ENCODE measurements at places on chromosomes 4 and X.

DNA sequence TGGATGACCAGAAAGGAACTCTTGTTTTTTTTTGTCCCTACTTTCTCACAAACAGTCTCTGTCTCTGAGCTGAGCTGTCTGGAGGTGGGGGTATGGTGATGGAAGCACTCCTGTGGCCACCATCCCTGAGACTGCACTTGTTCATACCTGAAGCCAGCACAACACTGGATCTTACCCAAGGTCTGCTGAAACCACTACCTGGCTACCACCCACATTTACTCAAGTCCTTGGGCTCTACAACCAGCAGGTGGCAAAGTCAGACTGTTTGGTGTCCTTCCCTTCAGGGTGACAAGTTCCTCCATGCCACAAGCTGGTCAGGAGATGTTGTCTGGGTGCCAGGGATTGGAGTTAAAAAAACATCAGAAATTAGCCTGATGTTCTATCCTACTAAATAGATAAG, 89.7 kb downstream of the NEXMIF start:
- no peak for DNase-seq

GRCh38 chr4:41146716-41147506, 67.4 kb downstream of the APBB2 start:
- no peak for DNase-seq

DNA sequence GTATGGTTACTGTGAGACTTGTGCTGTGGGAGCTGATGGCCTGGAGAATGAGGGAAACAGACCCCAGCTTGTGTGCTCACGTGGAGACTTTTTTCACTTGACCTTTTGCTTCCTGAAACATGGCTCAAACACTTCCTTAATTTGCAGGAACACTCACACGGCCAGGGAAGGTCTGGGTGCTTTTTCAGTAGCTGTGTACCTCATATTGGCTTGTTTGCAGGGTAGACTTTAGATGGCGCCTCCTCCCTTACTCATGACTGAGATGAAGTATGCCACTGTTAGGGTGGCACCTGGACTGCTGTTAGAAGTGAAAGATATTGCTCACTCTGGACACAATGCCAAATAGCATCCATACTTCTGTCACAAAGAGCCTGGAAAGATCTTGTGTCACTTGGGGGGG, 75.7 kb upstream of the WDR1 start:
- no peak for DNase-seq

DNA sequence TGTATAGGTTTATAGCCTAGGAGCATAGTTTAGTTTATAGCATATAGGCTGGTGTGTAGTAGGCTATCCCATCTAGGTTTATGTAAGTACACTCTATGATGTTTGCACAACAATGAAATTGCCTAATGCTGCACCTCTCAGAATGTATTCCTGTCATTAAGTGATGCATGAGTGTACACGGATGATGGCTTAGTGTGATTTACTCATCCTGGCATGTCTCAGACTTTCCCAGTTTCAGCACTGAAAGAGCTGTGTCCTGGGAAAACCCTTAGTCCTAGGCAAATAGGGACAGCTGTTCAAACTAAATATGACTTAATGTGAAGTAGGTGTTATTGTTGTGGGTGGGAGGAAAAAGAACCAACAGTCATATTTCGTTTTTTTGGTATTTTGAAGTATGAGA, 264.9 kb upstream of the MAGEB18 start:
- DNase-seq, result no peak

DNA sequence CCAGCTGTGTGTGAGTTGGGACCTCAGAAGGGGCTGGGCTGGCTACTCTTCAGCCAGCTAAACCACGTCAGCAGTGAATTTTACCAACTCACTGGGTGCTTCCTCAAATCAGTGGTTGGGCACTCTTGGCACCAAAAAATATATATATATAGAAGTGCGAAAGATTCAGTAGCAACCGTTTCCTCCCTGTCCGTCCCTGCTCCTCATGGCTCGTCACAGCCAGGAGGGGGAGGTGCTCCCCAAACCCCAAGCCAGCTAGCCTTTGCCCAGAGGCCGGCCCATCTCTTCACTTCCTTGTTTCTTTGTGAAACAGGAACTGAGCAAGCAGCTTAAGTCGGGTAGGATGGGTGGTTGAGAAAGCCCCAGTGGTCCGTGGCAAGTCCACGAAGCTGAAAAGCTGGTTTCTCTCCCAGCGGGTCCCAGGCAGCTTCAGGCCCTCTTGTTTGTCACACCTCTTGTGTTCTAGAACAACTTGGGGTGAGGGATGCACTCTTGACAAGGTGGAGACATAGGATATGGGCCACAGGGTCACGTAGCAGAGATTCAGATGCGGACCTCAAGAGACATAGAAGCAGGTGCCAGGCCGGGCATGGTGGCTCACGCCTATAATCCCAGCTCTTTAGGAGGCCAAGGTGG, 6.8 kb upstream of the SASH3 start:
- no peak for DNase-seq

GRCh38 chrX:23854122-23854521, 53.6 kb downstream of the APOO start:
- no peak for DNase-seq

- no peak for DNase-seq
Measured at GRCh38 chr4:112982680-112983079, 66.8 kb upstream of the ANK2 start.

DNA sequence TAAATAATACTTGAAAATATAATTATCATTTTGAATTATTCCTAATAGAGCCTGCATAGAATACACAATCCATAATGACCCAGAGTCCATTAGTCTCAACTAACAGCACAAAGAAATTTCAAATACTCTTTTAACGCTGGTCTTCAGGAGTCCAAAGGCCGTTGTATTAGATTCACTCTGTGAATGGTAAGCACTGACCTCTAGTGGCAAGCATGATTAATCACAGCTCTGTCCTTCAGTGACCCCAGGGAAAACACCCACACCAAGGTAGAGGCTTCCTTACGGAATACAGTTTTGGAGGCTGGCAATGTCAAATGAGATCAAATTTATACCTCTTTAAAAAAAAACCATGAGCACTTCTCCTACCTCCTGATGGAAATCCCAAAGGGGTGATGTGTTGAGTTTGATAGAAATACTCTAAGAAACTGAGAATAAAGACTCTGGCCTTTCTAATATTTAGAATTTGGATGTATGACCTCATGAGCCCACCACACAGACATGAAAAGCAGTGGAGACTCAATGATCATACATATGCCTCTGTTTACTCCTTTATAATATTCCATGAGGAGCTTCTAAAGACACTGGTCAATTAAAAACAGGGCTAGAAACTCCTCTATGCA, 147.2 kb upstream of the DKK2 start:
- no peak for DNase-seq

GRCh38 chr4:54677416-54677815, 19.7 kb downstream of the KIT start:
- no peak for DNase-seq

DNA sequence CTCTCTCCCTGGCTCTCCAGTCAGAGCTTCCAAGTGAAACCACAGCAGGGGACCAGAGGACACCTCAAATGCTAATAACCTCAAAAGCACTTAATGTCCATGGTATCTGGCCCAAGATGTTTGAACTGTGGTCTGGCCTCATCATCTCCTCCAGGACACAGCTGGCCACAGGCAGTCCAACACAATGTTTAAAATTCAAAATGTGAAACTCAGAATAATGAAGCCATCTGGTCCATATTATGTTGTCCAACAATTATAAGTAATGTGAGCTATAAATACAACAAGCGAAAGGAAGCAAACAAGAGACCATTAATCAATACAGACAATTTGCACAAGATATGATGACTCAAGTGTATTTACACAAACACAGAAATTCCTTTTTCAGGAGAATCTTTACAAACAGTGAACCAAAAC, 90.7 kb upstream of the S100G start:
- no peak for DNase-seq

- DNase-seq, result no peak
Measured at GRCh38 chr4:73275318-73275654, 16.7 kb upstream of the ANKRD17 start.

DNA sequence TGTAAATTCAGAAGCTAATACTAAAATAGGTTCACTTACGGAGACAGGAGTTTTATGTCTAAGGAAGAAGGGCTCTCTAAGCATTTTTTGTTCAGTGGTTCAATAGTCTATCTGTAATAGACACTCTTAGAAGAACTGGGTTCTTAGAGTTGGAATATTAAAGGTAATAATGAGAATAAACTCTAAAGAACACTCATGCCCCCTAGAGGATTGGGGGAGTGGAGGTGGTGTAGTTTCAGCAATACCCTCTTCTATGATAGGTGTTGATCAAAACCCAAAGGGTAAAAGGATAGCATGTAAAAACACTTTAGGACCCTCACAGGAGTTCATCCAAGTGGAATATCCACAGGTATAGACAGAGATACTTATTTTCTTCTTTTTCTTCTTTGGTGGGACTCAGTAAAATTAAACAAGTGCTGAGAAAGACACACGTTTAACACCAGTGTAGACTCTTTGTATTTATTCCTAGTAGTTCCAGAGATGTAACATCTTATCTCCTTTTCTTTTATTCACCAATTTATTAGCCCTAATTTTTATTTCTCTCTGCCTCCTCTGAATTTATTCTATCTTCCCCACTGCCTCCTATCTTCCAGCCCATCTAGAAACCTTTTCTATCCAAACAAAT, 25.7 kb upstream of the MND1 start:
- no peak for DNase-seq

DNA sequence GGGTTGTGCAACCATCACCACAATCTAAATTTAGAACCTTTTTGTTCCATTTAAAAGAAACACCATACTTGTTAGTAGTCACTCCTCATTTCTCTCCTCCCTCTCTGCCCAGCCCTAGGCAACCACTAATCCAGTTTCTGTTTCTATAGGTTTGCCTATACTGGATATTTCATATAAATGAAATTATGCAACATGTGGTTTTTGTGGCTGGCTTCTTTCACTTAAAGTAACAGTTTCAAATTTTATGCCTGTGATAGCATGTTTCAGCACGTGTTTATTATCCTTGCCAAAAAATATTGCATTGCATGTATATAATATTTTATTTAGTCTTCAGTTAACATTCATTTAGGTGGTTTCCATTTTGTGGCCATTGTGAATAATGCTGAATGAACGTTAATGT, 437.6 kb downstream of the IL1RAPL1 start:
- DNase-seq, result no peak

DNA sequence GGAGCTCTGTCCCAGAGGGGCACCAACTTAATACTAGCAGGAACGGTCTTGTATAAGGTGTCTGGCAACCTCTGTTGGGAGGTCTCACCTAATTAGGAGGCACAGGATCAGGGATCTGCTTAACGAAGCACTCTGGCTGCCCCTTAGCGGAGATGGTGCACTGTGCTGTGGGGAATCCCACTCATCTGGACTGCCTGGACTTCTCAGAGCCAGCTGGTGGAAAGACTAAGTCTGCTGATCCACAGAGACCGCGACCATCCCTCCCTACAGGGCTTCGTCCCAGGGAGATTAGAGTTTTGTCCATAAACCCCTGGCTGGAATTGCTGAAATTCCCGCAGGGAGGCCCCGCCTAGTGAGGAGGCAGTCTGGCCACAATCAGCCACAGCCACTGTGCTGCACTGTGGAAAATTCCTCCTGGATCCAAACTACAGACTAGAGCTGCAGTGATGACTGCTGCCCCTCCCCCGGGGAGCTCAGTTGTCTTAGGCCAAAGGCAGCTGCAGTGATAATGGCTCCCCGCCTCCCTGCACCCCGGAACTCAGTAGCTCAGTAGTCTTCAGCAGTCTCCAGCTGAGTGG, 22.0 kb upstream of the ZCCHC4 start:
- DNase-seq, result no peak

- DNase-seq, result no peak
Measured at GRCh38 chr4:102007959-102008425, 217.5 kb downstream of the BANK1 start.

GRCh38 chr4:184988611-184989010, 29.7 kb upstream of the HELT start:
- no peak for DNase-seq

GRCh38 chr4:581753-582361, 5.8 kb upstream of the TMEM271 start:
- no peak for DNase-seq

DNA sequence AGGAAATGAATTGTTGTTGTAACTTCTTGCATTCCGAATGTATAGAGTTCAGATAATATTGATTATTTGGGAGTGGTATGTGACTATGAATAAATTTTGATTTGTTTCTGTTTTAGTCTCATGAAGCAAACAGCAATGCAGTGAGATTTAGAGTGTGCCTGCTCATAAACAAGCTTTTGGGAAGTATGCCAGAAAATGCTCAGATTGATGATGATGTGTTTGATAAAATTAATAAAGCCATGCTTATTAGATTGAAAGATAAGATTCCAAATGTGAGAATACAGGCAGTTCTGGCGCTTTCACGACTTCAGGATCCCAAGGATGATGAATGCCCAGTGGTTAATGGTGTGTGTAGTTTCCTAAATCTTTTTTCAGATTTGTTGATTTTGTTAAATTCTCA, 2.0 kb downstream of the NCAPG start:
- no peak for DNase-seq

DNA sequence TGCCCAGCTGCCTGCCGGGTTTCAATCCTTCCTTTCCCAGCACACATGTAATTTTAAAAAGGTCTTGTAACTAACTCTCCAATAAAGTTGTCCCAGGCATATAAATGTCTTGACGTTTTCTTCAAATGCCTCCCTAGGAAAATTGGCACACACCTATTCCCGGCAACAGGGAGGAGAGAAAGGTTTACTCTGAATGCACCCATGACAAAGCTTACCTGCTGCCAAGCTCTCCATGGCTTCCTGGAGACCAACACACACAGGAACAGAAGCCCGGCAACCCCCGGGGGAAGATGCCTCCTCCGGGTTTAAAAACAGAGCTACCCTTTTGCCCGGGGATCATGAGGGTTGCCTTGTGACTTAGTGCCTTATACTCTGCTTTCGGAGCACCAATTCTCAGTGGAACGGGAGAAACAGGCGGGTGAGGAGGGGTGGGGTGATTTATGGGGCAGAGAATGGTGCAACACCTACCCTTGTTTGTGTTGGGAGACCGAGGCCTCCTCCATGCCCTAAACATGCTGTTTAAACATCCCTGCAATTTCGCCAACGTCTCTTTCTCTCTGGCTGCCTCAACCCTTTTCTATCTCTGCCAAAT, 4.8 kb upstream of the GYG2 start:
- DNase-seq, result no peak

GRCh38 chr4:55458164-55458563, 62.4 kb downstream of the TMEM165 start:
- DNase-seq, result no peak
